Hepatocyte (in vitro differentiated cells): ENCODE measurements at places on chromosomes 7 and 10. TPM values are rescaled to one million over a fixed set of nuclear protein-coding genes. Genes with fewer than 3 reads are reported as not detected.

ZNF804B gene
- 0.08 TPM in 1 of 2 replicates, not detected in the other for total RNA-seq

DNA sequence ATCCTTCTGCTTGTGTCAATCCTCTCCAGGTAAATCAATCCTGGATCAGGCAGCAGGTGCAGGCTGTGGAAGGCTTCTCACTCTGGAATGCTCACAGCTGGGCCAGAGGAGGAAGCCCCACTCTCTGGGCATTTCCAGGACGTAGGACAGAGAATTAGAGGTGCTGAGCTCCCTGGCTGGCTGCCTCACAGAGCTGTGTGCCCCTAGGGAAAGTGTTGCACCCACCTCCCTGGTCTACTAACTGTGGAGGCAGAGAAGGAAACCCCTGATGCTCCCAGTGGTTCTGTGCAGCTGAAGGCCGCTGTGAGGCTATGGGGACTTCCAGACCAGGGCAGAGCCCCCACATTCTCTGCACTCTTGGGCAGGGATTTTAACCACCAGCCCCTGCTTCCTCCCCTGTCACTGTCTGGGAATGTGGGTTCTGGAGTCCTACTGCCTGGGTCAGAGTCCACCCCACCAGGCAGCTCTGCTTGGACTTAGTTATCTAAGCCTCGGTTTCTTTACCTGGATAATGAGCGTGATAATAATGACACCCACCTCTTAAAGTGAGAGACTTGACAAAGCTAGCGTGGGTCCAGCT is 73.5 kb upstream of the EEPD1 start:
- peak; percentile 34 for DNase-seq

DNA sequence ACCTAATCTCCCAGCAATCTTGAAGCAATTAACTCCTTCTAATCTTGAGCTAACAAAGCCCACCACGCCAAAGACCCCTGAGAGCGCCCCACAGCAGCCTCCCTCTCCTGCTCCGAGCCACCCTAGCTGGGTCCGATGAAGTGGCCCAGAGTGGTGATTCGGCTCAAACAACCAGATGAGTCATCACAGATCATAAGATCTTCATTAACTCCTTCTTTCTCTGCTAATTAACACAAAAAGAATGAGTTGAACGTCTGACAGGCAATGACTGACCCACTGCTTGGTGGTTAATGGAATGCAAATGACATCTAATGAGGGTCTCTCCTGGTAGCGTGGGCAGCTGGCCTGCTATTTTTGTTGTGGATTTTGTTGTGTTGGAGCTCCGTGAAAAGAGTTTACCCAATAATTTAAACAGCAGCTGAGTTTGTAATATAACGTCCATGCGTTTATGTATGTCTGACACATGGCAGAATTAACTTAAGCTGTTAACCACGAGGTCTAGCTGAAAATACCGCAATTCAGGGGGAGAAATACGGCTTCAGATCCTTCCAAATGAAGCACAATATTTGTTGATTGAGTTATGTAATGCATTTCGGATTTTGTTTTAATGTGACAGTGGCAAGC is 161.4 kb downstream of the RAB11FIP2 start:
- DNase-seq: no peak

- no peak for DNase-seq
These were observed 43.3 kb upstream of the HBP1 start for GRCh38 chr7:107125475-107125874.

DNA sequence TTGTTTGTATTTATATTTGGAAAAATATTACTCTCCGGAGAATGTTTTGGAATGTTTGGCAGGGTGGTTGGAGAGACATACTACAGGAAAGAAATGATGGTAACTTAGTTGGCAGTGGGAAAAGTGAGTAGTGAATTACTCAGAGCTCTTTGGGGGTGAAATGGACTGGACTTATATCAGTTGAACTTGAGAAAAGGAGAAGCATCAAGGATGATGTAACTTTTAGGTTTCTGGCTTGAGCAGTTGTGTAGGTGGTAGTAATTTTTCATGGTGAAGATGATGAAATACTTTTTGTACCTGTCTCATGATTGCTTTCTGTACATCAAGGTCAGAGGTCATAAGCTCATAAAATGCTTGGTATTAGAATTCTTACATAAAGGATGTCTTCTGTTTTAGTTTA is 617.2 kb downstream of the AUTS2 start:
- no peak for DNase-seq
